Activated T-cell treated with anti-CD3 and anti-CD28 coated beads for 24 hours (primary cell): ENCODE measurements at places on chromosomes 2 and 18.
A peak's percentile ranks its signal among the peaks of the same experiment; 100 is the strongest.

DNA sequence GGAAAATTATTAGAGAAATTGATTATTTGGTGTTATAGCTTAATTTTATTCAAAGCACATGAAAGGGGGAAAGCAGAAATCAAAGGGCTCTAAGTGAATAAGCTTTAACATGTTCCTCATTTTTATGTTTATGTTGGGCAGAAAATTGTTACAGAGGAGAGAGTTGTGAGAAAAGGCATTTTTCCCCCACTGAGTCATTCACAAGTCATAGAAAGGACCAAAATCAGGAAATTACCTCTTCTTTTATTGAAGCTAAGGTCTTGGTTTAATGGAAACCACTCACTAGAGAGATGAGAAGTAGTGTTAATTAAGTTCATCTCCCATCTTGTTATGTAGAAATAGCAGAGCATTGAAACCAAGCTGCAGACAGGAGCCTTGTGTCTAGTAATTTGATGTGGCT, 175.3 kb upstream of the THUMPD2 start:
- DNase-seq = no peak

DNA sequence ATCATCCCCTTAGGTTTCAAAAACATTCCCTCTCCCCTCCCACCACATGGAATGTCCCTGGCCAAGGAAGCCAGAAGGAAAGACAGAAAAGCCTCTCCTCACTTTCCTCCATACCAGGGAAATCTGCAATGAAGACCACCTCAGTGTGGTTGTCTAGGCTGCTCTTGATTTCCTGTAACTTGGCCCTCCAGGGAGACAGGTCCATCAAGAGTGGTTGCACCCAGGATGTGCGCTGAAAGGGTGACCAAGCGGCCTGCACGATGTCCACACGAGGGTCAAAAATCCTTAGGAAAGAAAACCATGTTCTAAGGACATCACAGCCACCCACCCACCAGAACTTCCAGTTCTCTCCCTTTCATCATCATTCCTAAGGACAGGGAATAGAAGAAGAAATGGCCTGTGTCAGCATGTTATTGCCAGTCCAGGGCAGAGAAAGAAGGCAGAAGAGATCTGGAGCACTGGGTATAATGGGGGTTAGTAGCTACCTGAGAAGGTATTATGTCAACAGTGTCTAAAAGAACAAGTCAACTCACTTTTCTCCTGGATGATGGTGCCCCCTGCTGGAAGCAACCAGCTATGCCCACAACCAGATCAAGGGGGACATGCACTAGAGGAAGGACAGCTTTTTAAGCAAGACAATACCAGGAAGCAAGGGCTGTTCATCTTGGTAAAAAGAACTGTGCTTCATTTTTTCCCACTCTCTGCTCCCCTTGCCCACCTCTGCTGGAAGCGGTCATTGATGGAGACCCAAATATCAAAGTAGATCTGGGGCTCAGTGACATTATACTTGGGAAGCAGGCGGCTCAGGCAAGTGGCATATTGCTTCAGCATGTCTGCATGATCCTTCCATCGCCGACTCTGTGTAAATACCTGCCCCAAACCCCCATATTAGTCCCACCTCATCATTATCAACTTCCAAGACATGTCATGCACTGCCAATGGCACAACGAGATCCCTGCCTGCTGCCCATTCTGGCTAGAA, 9.3 kb downstream of the GGCX start:
- DNase-seq = peak; percentile 82

DNA sequence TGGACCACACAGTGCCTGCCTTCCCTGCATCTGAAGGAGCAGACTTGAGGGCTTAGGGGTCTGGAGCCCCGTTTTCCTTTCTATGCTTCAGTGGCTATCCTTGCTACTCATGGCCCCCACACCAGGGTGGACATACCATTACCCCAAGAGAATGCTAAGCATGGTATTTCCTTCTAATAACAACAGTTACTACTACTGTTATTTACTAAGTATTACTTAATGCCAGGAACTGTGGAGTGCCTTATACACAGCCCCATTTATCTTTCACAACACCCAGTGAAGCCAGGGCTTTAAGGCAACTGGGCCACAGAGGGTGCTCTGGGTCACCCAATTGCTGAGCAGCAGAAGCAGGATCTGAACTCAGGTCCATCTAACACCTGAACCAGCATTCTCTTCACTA, 5.8 kb upstream of the PAX8 start:
- DNase-seq = no peak

DNA sequence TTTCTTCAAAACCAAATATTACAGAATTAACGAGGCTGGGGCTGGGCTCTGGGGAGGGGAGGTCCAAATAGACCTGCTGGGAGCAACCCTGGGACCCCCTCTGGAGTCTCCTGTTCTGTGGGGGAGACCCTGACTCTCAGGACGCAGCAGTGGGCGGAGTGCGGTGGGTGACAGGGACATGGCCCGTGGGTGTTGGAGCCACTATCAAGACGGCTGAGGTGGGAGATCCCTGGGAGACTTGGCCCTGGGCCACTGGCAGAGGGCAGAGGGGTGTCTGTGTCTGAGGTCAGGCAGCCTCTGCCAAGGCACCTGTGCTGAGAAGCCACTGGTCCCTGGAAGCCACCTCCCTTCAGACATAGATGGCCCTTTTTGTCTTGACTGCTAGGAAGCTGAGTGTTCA, 79.5 kb upstream of the CTDP1 start:
- DNase-seq = no peak

- DNase-seq = no peak
Observed at GRCh38 chr2:26712486-26713465, 20.3 kb downstream of the KCNK3 start.

DNA sequence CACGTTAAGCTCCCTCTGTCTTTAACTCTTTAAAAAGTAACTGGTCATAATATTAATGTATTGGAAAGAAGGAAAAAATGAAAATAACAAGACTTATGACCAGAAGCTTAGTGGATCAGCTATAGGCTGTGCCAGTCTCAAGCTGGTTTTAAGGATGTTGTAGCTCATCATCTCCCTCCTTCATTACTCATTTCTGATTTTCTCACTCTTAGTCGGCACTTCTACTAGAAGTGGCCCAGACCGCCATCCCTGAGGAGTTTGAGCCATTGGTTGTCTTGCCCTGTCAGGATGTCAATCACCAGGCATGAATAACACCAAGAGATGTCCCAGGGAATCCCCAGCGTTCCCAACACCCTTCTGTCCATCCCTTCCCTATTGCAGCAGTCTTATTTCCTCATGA, 151.5 kb downstream of the ASXL3 start:
- DNase-seq = no peak

- DNase-seq = no peak
Observed at GRCh38 chr18:12251311-12251710, 2.9 kb upstream of the CIDEA start.
